ENCODE measurements at places on chromosomes 5 and 9. TPM values are rescaled to one million over a fixed set of nuclear protein-coding genes. Genes with fewer than 3 reads are reported as not detected.

Gene GPR151
- 0.41 TPM for total RNA-seq

Gene NOL8
- total RNA-seq = 12.6 TPM

Gene LECT2
- not detected for total RNA-seq

Gene DDX46
- total RNA-seq = 24.1 TPM

Gene BRINP1
- total RNA-seq = 48.5 TPM

Gene SPTLC1
- total RNA-seq = 81.9 TPM

Gene PKD2L2
- total RNA-seq = not detected

Gene GHR
- total RNA-seq = 1.6 TPM

Gene ST8SIA4
- total RNA-seq = 76.2 TPM

Gene GABRA6
- total RNA-seq = under 0.01 TPM

Gene SAPCD2
- 1.2 TPM for total RNA-seq

DNA sequence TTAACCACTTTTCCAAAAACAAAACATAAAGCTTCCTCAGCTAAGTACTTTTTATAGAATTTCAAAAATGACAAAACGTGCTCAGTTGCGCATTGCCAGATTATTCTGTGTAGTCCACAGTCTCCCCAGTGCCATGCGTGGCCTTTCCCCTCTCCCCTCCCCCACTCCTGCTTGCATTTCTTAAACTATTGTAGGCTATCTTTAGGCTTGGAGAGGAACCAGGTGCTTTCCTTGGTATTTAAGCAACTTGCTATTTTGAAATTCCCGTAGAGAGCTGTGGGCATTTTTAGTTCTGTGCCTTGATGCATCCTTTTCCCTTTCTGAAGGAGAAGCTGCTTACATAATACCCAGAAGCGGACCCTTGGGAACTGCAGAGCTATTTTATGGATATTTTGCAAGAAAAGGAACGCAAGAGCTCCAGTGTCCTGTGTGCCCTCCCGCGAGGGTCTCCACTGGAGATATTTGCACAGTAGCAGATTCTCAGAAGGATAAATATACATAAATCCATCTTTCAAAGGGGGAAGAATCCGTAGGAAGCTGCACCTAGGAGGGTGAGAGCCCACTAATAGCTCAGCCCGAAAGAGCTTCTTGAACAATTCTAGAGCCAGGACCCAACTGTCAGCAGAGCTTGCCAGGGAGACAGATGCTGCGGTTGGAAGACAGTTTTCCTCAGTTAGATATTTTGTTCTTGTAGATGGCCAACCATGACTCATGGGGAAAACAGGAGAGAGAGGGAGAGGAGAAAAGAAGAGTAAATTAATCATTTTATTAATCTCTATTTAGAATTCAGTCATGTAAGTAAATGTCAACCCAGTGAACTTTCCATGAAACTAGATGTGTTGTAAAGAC, 1298.3 kb upstream of the WWC1 start:
- DNase-seq = no peak

GRCh38 chr5:91252916-91253315, 130.2 kb downstream of the ARRDC3 start:
- DNase-seq = no peak

DNA sequence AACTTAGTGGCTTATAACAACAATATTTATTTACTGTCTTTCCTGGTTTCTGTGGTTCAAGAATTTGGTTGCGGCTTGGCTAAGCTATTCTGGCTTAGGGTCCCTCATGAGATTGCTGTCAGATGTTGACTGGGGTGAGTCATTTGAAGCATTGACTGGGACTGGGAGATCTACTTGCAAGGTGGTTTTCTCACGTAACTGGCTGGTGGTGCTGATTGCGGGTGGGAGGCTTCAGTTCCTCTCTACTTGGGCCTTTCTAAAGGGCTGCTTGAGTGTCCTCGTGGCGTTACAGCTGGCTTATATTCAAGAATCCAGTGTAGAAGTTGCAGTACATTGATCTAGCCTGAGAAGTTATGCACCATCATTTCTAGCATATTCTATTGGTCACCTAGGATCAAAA, 218.5 kb upstream of the ELAVL2 start:
- DNase-seq = no peak

DNA sequence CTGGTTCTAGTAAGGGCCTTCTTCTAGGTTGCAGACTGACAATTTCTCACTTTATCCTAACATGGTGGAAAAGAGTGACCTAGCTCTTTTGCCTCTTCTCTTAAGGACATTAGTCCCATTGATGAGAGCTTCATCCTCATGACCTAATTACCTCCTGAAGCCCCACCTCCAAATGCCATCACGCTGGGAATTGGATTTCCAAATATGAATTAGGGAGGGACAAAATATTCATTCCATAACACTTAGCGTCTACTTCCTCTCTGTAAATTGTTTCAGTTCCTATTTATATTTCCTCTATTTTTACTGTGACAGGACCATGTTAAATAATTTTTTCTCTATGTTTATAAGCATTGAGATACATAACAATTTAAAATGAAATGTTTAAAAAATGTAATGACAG, 408.8 kb downstream of the CDH10 start:
- DNase-seq = no peak

DNA sequence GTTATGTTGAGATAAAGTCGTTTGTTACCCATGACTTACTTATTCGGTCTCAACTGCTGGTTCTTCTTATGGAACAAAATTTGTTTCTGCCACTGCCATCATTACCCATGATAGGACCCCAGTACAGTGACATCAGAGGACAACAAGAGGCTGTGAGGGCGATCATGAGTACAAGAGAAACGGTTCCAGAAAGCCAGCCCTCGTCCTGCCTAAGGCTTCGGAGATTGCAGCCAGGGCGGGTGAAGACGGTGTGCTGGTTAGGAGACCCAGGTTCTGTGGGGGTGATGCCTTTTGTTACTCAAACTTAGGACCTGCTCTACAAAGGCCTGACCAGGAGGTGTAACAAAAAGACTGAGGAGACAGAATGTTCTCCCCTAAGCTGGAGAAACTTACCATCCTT, 10.9 kb downstream of the FYB1 start:
- no peak for DNase-seq

DNA sequence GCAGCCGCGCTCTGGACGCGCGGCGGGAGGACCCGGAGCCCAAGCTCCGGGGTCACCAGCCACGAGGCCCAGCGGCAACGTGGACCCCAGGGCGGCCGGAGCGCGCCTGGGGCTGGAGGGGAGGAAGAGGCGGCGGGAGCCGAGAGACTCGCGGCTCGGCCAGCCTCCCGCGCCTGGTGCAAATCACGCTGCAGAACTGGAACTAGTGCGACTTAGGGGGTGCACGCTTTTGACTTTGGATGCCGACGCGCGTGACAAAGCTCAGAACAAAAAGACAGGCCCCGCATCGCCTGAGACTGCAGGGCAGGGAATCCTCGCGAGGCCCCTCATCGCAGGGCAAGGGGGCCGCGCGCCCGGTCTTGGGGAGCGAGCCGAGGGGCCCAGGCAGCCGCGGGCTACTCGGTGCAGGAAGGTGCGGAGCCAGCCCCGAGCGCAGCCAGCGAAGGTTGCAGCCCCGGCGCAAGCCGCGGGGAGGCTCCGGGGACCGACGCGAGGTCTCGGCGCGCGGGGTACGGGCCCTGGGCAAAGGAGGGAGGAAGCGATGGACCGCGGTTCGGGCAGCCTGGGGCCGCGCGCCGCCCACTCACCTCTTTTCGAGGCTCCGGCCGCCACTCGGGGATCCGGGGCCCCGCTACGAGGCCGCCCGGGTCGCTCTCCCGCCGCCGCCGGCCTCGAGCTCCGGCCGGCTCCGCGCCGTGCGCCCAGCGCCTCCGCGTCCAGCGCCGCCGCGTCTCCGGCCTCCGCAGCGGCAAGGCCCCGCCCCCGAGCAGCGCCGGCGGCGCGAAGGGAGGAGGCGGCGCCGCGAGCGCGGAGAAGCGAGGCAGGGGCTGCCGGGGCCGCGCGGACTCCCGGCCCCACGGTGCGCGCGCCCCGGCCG, at the start of gene GOLM1:
TSS of gene GOLM1 (minus strand) at position 735 of the 877 bp plus-strand sequence. CDS start 20,238 bp downstream, outside the sequence.
- peak; percentile 74 for DNase-seq

DNA sequence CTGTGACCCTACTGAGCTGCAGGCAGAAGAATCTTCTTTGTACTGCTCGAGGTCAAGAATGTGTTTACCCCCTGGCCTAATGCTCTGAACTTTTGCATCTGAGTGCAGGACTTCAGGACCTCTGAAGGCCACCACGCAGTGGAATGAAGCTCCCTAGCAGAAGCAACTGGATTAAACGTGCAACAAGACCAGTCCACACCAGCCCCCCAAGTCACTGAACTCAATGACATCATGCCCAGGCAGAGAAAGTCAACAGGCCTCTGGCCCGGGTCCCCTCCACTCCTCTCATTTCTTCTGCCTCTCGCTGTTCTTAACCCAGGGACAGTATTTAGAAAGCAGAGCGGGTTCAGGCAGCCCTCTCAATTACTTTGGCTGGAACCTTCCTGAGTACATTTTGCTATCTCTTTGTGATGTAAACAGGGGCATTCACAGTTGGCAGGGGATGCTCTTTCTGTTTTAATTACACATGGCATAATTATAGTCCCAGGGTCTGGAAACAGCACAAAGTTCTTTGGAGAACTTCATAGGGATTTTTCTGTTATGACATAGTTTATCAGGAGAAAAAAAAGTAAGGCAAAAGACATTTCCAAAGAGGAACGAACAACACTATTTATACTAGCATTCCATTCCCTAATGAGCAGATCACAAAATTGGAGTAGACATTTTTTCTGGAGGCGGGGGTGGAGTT, 108.2 kb upstream of the SPATA31D4 start:
- DNase-seq = no peak

DNA sequence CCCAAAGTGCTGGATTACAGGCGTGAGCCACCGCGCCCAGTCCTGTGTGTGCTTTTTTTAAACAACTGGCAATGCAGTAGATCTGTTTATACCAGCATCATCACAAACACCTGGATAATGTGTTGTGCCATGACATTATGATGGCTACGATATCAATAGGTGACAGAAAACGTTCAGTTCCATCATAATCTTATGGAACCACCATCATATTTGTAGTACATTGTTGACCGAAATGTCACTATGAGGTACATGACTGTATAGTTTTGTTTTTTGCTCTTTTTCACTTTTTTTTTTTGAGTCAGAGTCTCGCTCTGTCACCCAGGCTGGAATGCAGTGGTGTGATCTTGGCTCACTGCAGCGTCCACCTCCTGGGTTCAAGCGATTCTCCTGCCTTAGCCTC, 24.4 kb downstream of the ANKRD55 start:
- DNase-seq = no peak

DNA sequence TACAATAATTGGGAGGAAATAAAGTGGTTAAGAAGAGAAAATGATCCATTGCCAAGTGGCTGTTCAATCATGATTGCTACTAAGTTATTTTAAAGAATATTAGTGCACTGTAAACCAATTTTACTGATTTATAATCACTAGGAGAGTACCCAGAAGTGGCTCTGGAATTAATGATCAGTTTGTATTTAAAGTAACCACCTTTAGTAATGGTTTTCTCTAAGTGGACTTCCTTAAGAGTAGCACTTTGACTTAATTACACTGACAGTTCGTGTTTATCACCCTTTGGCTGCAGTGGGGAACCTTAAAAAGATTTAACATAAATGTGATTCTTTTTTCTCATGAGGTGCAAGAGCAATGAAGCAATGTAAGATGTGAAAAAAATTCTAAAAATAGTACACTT, 310.8 kb downstream of the CDH12 start:
- DNase-seq = no peak

DNA sequence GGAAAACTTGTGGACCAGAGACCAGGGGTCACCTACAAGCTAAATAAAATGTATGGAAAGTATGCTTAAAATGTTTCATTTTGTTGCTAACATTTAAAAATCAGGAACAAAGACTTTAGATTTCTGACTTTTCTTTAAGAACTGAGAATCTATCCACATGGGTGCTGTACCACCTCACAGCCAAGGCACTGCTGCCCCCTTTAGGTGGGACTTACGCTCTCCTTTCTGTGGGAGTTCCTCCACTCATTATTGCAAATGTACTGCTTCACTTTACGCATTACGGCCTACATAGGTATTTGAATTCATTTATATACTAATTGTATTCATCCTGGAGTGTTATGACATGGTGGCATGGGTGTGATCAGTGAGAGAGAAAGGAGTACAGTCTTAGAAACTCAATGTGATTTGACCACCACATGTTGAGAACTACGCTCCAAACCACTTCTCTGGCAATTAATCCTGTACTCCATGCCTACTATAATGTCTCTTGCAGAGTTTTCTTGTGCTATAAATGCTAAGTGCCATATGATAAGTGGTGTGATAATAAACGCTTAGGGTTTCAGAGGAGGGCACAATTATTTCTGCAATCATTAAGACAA, 24.7 kb upstream of the CETN3 start:
- no peak for DNase-seq

- no peak for DNase-seq
Observed at GRCh38 chr9:107274953-107275422, 8.1 kb upstream of the RAD23B start.

DNA sequence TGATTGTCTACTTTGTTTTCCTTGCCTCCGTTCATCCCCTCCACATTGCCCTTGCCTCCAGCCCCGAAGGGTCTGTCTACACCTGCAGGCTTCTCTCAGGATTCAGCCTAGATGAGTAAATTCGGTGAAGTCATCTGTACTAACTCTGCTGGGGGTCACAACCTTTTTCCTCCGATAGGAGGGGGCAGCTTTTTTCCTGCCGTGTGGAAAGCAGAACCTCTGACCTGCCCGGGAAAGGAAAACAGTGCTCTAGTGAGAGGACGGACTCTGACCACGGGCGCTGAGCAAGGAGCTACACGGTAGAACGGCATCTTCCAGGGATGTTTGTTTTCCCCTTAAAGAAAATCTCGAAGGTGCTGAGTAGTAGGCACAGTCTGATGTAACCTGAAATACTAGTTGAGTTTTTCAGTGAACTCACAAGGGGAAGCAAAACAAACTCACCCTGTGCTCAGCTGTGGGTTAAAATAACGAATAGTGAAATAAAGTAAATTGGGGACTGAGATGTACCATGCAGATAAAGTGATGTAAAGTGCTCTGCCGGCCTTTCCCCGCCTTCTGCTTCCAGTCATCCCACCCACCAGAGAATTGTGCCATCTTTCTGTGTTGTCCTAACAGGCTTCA, 281.8 kb downstream of the AOPEP start:
- DNase-seq = no peak

- DNase-seq = no peak
Observed at GRCh38 chr9:70036641-70037040, 7.0 kb upstream of the MAMDC2 start.

- DNase-seq = peak; percentile 50
Observed at GRCh38 chr5:7395947-7396712, at the start of gene ADCY2. ADCY2 (plus strand) TSS chr5:7396138; CDS start chr5:7396297, 159 bp downstream.

DNA sequence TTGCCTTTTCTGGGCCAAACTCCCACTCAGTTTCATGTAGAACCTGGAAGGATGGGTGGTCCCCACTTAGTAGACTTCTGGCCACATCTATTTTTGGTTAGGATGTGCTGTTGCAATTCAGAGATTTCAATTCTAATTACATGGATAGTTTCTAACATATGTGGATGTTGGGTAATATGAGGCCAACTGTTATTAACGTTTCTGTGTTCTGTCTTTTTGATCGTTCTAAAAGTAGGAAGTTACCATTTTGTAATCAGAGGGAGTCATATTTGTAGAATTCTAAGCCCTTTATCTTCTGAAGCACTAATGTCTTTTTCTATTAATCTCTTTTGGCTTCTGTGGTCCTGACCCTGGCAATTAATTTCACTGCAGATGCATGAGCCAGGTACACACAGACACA, 141.6 kb upstream of the SPEF2 start:
- no peak for DNase-seq

- DNase-seq = no peak
Observed at GRCh38 chr9:82124090-82124489, 135.5 kb downstream of the SPATA31D1 start.

Data from frontal cortex (tissue), 4 donors.